ENCODE measurements at places on chromosomes 3 and 15.

GRCh38 chr3:144308396-144308795 is 336.8 kb downstream of the DIPK2A start:
- DNase-seq, result no peak

DNA sequence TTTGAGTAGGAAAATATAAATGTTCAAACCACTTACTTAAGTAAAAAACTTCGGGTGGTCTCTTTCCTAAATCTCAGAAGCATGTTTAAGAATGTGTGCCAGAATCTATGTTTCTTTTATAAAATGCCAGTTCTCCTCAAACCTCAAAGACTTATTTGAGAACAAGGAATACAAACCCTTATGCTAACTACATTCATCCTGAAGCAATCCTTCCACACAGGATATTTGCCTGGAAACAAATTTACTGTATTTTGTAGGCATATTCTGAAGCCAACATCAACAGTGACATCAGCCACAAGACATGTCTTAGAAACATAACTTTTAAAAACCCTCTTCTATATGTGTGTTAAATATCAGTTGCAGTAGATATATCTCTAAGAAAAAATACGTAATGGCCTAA is 1077.0 kb downstream of the ROBO1 start:
- peak; percentile 76 for DNase-seq

DNA sequence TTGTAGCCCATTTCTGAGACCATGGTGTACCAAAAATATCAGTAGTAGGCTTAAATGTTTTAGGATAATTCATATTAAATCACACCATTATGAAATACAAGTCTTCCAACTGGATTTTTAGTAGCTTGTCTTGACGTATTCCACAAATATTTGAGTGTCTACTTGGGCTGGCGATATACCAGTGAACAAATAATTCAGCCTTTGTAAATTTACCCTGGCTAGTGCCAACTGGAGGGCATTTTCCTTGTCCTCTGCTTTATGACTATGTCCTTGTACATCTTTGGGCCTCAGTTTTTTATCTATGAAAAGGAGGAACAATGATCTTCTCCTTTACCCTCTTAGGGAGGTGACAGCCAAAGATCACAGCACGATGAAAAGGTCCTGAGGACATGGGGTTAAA is 114.8 kb downstream of the FRMD4B start:
- DNase-seq, result no peak

DNA sequence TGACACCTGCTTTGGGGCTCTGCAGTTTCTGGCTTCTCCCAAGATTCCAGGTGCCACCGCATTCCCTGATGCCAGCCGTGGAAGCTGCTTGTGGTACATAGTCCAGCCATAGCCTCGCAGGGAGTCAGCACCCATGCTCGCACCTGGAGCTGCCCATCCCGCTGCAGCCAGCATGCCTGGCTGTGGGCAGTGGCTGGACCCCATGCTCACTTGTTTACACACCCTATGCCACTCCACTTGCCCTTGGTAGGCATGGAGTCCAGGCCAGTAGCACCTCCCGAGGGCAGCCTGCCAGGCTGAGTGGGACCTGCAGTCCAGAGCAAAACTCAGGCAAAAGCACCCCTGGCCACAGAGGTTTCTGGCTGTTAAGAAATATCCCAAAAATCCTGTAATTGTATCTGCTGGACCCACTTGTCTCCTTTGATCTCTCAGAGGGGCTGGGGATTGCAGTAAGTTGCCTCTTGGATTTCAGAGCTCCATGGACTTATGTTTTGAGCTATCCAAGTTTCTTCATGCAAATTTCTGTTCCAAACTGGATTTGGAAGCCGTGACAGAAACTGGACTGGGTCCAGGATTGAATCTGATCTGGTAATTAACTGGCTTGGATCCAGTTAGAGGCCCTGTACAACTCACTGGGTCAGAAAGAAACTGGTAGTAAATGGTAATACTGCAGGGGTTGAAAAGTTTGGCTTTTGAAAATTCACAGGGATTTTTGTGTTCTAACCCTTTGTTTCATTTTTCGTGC is 149.3 kb downstream of the FMN1 start:
- DNase-seq, result no peak

DNA sequence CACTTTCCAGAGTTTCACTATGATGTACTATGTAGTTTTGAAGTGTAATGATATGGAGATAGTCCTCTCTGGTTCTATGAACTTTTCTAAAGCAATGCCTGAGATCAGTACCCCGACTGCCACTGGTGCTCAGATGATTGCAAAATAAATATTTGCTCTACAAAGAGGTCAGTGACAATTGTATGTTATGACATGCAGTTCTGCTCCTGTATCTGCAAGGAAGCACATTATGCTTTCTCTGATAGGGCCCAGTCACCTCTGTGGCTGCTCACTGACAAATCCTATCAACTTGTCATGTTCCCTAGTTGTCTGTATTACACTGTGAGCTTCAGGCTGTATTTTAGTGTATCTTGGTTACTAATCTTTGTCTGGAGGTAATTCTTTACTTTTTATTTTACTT is 362.6 kb downstream of the ROBO1 start:
- DNase-seq, result no peak

- DNase-seq, result no peak
Observed at GRCh38 chr3:159166899-159167586, 365.2 kb downstream of the MFSD1 start.

DNA sequence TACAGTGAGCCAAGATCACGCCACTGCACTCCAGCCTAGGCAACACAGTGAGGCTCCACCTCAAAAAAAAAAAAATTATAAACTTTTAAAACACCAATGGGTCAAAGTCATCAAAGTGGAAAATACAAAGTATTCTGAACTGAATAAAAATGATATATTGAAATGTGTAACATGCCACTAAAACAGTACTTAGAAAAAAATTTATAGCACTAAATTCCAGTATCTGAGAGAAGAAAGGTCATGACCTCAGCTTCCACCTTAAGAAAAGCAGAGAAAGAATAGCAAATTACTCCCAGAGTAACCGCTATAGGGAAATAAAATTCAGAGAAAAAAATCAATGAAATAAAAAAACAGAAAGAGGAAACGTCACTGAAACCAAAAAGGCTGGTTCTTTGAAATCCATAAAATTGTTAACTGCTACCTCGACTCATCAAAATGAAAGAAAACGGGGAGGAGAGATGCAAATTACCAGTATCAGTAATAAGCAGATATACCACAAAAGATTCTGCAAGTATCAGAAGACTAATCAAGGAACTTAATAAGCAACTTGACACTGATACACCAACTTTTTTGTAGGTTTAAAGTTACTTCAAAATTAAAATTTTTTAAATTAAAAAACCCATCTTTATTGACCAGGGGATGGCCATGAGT is 20.8 kb downstream of the ATP13A3 start:
- no peak for DNase-seq
